ENCODE measurements at places on chromosomes 16 and 17. TPM values are rescaled to one million over a fixed set of nuclear protein-coding genes. Genes with fewer than 3 reads are reported as not detected.

Gene IKZF3
- total RNA-seq = not detected

Gene DHX38
- 32.9 TPM for total RNA-seq

Gene CACNG1
- not detected for total RNA-seq

Gene MYH2
- not detected for total RNA-seq

Gene KRTAP9-8
- total RNA-seq = not detected

Gene CENPX
- 33.2 TPM for total RNA-seq

Gene RAI1
- total RNA-seq = 52.0 TPM

Gene BRD7
- total RNA-seq = 22.3 TPM

Gene CCT6B
- total RNA-seq = 0.38 TPM

Gene SMPD3
- total RNA-seq = under 0.01 TPM

Gene MIS12
- 11.0 TPM for total RNA-seq

Gene KRT222
- total RNA-seq = 1.3 TPM

Gene TLCD1
- 9.6 TPM for total RNA-seq

Gene HOXB5
- 1.3 TPM for total RNA-seq

Gene KRT31
- total RNA-seq = not detected

Gene PIRT
- not detected for total RNA-seq

Measured in mesangial cell (primary cell).